ENCODE measurements at places on chromosomes 3 and 15.

- no peak for DNase-seq
These were observed 117.9 kb downstream of the CORO2B start for GRCh38 chr15:68696414-68697363.

DNA sequence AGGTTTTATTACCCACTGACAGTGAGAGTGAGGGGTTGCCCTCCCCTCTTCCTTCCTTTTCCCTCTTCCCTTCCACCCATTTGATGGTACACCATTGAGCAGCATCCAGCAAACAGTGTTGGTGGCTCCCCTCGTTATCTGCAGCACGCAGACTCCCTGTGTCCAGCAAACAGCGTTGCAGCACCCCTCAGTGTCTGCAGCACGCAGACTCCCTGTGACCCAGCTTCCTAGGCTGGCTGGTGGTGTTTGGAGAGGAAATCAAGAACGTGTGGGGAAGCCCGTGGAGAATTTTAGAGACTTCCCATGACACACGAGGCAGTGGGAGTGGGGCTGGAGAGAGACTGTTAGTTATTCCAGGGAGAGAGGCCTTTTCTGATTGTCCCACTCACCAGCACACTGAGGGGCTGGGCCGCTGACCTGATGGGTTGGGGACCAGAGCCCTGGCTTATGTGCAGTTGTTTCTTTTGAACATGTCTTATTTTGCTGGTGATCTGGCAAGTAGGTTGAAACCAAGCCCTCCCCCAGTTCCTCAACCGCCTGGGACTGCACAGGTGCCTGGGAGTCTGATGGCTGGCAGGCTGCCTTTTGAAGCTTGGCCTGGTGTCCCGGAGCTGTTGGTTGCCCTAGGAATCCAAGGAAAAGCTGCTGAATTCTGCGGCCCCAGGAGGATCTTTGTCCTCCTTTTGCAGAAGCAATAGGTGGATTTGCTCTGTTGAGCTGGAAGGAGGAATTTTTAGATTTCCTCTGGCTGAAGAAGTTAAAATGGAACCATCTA is 19.0 kb downstream of the APBA2 start:
- DNase-seq, result no peak

- peak; percentile 81 for DNase-seq
These were observed 19.2 kb downstream of the PLD1 start for GRCh38 chr3:171790898-171791691.

DNA sequence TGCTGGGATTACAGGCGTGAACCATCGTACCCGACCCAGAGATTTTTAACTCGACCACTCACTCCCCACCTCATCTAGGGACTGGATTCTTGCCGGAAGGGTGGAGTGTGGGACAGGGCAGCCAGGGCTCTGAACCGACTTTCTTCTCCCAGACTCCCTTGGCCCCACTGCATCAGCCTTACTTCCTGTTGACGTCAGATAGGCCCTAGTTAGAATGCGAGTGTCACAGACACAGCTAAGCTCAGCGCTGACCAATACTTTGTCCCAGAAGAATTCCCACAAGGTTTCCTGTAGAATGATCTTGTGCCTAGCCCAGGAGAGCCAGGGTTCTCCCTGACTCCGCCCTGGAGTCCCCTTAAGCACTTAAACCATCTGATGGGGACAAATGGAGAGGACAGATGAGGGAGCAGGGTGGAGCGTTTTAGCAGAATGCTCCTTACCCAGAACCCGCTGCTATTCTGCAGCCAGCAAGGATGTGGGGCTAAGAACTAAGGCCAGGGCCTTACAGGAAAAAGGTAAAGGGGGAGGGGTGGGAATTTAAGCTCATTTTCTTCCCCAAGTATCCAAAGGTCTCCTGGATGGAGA is 5.8 kb upstream of the TUSC2 start:
- no peak for DNase-seq

DNA sequence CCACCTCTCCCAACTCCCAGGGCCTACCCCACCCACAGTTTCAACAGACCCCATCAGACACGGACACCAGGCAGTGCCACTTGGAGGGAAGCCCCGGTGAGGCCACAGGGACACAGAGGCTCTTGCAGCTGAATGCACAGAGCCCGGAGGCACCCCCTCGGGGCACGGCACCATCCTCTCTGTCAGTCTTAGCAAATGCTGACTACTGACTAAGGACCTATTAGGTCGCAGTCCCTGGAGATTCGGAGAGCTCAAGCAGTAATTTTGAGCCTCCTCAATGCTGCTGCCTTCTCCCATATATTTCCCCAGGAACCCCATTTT is 79.9 kb downstream of the VGLL4 start:
- no peak for DNase-seq

GRCh38 chr15:90154861-90155626 is 46.1 kb upstream of the SEMA4B start:
- peak; percentile 96 for DNase-seq

GRCh38 chr3:28901018-28901417 is 379.9 kb upstream of the RBMS3 start:
- DNase-seq, result no peak

- no peak for DNase-seq
These were observed 85.4 kb downstream of the SLC6A11 start for GRCh38 chr3:10901296-10901945.

DNA sequence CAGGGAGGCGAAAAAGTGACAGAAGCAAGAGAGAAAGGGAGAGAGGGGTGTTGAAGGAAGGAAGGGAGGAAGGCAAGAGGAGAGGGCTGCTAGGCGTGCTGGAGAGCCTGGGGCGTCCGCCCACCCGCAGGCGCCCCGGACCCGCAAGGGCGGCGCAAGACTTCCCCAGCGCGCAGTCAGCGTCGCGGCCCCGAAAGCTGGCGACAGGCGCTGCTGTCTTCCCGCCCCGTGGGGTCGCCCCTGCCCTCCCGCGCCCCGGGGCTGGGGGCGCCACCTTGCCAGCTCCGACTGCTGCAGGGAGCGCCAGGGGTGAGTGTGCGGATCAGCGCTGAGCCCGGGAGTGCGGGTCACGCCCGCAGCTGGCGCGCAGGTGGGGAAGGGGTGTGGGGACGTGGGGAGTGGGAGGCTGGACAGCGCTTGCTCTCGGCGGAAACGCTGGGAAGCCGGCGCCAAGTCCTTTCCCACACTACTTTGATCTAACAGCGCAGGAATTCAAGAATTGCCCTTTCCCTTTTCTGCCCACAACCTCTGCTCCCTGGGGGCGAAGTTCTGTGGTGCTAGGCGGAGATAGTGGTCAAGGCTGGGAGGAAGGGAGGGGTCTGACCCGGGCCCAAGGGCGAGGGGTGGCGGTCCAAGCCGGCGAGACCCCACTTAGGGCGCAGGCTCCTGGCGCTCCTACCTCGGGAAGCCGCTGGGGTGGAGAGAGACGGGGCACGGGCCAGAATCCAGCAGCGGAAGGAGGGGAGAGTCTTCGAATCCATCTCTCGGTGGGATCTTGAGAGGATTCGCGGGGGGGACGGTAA is 266.1 kb downstream of the CGGBP1 start:
- no peak for DNase-seq

DNA sequence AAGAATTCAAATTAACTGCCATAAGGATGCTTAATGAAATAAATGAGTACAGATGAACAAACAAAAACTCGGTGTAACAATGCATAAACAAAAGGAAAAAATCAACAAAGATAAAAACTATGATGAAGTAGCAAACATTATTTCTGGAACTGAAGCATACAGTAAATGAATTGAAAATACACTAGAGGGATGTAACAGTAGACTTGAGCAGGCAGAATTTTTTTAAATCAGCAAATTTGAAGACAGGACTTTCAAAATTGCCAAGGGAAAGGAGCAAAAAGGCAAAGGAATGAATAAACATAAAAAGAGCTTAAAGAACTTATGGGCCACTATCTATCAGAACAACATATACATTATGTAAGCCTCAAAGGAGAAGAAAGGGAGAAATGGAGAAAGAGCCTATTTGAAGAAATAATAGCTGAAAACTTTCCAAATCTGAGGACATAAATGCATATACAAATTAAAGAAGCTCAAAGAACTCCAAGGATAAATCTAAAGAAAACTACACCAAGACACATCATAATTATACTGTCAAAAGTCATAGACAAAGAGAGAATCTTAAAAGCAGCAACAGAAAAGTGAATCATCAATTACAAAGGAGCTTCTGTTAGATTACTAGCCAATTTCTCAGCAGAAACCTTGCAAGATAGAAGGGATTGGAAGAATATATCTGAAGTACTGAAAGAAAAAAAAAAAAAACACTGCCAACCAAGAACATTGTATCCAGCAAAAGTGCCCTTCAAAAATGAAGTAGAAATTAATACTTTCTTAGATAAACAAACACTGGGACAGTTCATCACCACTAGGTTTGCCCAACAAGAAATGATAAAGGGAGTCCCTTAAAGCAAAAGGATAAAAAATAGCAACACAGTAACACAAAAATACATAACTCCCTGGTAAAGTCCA is 15.5 kb downstream of the TOP2B start:
- no peak for DNase-seq

- DNase-seq, result peak; percentile 11
These were observed 121.8 kb upstream of the NLGN1 start for GRCh38 chr3:173275740-173276139.

DNA sequence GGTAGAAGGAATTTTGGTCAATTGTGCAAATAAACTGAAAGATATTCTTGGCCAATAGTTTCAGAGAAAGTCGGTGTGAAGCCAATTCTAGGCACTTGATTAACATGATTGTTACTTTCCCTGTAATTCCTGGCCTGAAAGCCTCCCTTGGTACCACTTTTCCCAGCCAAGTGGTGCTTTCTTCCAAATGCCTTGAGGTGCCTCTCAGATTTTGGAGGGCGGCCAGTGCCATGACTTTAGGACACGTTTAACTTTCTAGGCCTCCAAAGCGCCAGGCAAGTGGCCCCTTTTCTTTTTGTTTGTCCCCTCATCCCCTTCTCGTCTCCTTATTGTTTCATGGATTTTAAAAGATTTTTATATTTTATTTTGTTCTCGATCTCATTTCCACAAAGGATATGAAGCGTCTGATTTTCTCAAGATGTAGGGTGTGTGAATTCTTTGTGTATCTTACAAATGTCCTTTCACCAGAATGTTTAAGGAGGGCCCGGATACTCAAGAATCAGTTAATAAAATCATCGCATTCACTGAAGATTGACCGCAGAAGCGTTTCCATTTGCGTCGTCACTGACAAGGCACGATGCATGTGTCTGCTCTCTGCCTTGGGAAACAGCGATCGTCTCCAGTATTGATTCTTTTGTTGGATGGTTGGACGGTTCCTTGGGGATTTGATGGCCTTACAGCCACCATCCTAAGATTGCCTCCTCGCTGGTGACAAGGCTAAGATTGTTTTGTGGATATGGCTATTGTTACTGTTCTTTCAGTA is 87.8 kb downstream of the ASB7 start:
- no peak for DNase-seq

DNA sequence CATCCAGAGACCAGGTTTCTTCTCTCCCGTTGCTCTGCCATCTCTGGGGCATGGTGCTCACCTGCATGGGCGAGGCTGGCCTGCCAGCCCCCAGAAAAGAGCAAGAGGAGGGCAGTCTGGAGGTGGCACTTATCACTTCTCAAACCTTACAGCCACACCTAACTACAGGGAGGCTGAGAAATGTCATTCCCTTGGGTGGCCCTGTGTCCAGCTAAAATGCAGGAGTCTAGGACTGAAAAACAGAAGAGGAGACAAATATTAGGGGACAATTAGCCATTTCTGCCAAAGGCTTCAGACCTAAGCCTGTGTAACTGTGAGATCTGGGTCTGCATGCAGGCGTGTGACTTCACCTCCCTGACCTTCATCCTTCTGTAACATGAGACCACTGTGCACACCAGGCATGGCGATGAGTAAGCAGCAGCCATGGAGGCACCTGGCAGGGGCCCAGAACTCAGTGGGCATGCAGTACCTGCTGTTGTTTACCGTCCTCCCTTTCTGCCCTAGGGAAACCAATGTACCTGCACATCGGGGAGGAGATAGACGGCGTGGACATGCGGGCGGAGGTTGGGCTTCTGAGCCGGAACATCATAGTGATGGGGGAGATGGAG is 83.4 kb downstream of the MESD start:
- DNase-seq, result peak; percentile 87

- DNase-seq, result peak; percentile 57
These were observed 319.6 kb downstream of the ZBTB20 start for GRCh38 chr3:114827495-114827894.

GRCh38 chr15:91866371-91866905 is 12.9 kb downstream of the SLCO3A1 start:
- DNase-seq, result peak; percentile 82

GRCh38 chr15:85474700-85475316 is 94.4 kb downstream of the AKAP13 start:
- DNase-seq, result no peak

DNA sequence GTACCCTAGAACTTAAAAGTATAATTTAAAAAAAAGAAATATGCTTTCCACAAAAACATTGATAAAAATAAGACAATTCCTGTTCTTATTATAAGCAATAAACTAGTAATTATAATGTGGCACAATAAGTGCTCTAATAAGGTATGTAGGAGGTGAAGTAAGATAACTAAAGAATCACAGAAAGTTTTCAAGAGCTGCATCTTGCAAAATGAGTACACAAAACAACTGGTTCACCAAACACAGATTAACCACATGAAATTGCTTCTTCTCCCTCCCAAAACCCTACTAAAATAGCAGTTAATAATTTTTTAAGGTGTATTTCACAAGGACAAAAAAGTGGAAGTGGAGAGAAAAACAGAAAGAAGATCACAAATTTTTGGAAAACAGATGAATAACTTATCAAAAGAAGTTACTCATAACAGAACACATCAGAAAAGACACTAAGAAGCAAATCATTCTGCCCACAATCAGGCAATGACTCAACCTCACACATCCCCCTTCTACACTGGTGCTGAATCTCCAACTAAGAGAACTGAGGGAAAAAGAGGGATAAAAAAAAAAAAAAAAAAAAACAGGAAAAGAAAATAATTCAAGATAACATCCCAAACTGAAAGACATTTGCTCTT is 64.2 kb downstream of the TBC1D5 start:
- DNase-seq, result peak; percentile 61

DNA sequence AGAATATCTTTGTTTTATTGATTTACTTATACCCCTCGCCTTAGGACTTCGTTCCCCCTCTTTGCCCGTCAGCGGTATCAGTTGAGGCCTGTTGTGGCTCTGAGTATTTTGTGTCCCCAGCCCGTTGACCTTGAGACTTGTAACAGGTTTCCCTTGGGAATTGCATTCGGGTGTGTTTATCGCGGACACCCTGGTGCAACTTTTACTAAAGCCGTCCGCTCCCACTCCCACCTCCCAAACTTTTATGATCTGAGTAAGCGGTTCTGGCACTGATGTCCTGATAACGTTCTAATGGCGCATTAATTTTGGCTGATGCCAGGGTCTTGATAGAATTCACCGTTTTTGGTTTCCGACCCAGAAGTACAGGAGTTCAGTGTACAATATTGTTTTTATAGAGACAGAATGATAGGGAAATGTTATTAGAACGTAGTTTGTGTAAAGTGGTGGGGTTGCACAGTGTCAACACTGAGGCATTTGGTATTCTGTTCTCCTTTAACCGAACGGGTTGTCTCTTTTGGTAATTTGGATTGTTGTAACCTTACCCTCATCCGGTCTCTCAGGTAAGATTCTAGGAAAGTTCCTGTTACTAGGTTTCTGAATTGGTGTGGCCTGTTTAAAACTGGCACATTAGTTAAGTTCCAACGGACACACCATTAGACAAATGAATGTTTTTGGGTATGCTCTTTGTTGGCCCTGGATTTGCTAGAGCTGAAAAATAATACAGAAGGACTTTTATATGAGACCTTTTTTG is 47.8 kb downstream of the OIP5 start:
- peak; percentile 35 for DNase-seq

Data from M059J (cell line).